Hematopoietic multipotent progenitor cell (in vitro differentiated cells): ENCODE measurements at places on chromosomes 12 and 14. TPM values are rescaled to one million over a fixed set of nuclear protein-coding genes. Genes with fewer than 3 reads are reported as not detected.

Gene FZD10
- under 0.01 TPM for total RNA-seq

Gene WASHC3
- total RNA-seq = 38.8 TPM

Gene DNAJC22
- not detected for total RNA-seq

Gene OVCH1
- total RNA-seq = not detected

Gene FBXL14
- total RNA-seq = 39.9 TPM

Gene KRT79
- under 0.01 TPM for total RNA-seq

Gene INHBC
- 0.27 TPM for total RNA-seq

Gene IL22
- not detected for total RNA-seq

Gene AHNAK2
- under 0.01 TPM for total RNA-seq

DNA sequence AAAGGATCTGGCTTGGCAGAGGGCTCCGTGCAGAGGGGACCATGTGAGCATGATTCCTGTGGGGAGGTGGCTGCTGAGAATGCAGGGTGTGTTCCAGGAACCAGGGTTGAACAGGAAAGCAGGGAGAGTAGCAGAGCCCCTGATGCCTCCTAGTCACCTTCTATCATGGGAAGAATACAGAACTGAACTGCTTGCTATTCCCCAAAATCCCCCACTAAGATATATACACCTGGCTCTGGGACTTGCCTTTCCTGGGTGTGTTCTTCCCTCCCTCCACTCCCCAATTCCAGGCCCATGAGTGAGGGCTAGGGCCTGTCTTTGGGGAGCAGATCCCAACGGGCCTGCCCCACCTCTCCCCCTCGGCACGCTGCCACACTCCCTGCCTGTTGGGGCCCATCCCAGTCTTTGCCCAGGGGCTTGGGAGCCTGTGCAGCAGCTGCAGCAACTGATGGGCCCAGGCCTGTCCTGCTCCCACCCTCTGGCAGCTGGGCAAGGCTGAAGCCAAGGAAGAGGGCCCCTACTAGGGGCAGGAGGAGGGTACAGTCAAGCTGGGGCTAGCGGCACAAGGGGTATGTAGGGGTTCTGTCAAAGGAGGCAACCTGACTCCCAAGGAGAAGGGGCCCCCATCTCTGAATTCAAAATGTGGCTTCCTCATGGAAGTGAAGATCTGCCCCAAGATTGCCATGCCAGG is 3.2 kb downstream of the AJUBA start:
- no peak for DNase-seq

- no peak for DNase-seq
Observed at GRCh38 chr12:110282956-110283817, 2.1 kb downstream of the ATP2A2 start.

DNA sequence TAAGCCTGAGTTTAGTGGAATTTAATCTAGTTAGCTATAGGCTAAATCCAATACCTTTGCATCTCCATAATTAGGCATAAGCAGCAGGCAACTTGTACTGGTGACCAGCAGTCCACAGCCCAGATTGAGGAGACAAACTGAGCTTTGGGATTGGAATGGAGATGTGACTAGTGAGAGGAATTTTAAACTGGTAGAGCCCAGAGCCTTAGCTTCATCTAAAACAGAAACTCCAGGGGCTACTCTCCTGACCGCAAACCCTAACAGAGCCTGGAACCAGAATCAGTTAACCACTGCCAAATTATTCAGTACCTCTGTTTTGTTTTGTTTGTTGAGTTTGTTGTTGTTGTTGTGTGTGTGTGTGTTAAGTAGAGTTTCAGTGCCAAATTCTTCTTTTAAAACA is 53.2 kb downstream of the TSPAN19 start:
- DNase-seq = no peak

GRCh38 chr14:68780358-68781160 is 12.3 kb downstream of the ZFP36L1 start:
- DNase-seq = no peak

DNA sequence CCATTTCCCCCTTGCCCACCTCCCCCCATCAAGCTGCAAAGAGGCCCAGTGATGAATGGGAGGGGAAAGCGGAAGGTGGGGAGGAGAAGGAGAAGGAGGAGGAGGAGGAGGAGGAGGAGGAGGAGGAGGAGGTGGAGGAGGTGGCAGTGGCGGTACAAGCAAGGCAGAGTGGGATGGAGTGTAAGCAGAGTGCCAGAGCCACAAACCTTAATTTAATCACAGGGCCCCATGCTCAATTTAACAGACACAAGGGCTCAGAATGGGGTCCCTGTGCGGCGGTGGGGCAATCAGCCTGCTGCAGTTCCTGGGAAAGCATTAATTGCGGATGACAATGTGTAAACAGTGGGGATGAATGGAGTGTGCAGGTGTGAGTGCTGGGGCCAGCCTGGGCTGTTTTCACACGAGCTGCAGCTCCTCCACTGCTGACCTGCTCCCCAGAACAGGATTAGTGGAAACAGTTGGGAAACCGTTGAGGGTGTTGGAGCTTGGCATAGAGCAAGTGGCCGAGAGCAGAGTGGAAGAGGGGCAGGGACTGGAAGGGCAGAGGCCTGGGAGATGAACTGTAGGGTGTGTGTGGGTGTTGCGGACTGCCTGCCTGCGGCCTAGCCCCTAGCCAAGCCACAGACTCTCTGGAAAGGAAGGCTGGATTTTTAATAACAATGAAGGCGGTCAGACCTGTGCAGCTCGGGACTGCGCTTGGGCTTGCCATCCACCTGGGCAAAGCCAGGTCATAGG is 36.4 kb upstream of the SMOC1 start:
- no peak for DNase-seq
